ENCODE measurements at places on chromosomes 3 and 15.
A peak's percentile ranks its signal among the peaks of the same experiment; 100 is the strongest.

GRCh38 chr3:71063773-71064290, 519.7 kb downstream of the FOXP1 start:
- DNase-seq = peak; percentile 58

DNA sequence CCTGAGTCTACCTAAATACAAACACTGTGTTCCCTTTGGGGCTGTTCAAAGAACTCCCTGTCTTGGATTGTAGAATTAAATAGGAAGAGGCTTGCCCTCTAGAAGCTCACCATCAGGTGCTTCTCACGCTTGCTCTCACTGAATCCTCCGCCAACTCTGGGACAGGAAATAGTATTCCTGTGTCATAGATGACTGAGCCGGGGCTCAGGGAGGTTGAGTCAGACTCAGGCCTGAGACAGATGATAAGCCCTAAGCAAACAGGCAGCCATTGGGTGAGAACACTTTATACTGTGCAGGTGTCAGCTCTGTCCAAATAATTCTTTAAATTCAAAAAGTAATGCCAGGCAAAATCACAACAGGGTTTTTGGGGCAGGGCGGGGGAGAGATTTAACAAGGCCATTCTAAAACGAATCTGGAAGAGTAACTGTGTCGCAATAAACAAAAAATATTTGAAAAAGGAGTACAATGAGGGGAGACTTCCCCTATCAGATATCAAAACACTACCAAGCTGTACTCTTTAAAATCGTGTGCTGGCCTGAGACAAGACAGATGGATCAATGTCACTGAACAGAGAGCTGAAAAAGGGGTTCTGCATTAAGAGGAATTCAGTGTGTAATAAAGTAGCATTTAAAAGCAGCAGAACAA, 59.0 kb downstream of the EPHB3 start:
- DNase-seq = peak; percentile 13

- DNase-seq = no peak
Observed at GRCh38 chr3:100702082-100702979, 7.0 kb upstream of the TFG start.

- DNase-seq = no peak
Observed at GRCh38 chr15:91023720-91024119, 1.3 kb upstream of the VPS33B start.

- no peak for DNase-seq
Observed at GRCh38 chr15:40278026-40278425, 4.8 kb downstream of the ANKRD63 start.

DNA sequence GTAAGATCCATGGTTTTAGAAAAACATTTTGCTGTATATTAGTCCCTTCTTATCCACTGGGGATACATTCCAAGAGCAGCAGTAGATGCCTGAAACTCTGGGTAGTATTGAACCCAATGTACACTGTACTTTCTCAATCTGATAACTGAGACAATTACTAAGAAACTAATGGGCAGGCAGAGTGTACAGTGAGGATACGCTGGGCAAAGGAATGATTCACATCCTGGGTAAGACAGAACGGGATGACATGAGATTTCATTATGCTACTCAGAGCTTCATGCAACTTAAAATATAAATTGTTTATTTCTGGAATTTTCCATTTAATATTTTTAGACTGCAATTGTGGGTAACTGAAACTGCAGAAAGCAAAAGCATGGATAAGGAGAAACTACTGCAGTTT, 46.2 kb upstream of the TEX55 start:
- DNase-seq = no peak

DNA sequence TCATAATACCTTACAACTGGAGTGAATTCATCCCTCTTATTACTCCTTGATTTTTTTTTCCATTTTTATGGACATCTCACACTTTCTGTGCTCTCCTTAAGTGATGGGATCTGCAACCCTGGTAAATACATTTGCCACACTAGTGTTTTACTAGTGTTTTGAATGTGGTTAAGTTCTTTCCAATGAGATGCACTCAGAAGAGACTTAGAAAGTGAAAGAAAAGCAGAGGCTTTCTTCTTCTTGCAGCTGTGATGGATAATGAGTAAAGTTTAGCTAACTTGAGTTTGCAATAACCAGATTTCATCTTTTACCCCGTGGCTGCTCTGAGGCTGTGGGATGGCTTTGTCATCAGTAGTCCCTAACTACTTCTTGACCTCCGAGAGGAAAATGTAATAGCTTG, 1248.4 kb downstream of the NSUN3 start:
- DNase-seq = no peak

DNA sequence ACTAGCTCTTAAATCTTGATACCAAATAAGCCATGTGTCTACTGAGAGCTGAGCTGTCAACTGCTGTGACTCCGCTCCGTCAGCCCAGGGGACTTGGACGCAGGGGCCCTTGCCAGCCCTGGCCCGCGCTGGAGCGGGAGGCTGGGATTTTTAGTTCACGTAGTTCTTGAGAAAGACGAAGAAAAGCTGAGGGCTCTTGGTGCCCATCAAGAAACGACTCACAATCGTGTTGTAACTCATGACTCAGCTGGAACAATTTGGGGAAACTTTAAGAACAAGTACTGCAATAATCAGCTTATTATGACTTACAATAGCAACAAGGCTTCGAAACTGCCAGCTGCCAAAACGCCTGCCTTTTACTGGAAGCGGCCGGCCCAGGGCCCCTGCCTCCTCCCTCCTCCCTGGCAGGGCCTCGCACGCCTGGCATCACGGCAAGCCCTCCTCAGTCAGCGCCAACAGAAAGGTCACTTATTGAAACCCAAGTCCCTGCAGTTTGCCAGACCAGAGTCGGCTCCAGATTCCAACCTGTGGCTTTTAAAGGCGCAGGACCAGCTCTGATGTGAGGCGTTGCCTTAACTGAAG, 60.3 kb downstream of the RGMA start:
- peak; percentile 81 for DNase-seq

DNA sequence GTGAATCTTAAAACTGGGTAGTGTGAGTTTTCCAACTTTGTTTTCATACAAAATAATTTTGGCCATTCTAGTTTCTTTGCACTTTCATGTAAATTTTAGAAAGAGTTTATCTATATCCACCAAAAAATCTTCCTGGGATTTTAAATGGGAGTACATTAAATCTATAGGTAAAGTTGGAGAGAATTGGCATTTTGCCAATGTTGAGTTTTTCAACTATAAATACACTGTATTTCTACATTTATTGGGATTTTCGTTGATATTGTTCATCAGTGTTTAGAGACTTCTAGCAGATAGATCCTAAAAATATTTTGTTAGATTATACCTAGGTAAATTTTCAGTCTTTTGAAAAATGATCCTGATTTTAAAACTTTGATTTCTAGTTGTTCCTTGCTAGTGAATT, 83.1 kb upstream of the CCDC54 start:
- DNase-seq = no peak

- no peak for DNase-seq
Observed at GRCh38 chr3:71803248-71803647, 18.3 kb upstream of the PROK2 start.

GRCh38 chr3:100252001-100252400, 8.8 kb upstream of the TBC1D23 start:
- DNase-seq = no peak

- DNase-seq = peak; percentile 84
Observed at GRCh38 chr3:18124501-18124900, 300.6 kb downstream of the SATB1 start.

DNA sequence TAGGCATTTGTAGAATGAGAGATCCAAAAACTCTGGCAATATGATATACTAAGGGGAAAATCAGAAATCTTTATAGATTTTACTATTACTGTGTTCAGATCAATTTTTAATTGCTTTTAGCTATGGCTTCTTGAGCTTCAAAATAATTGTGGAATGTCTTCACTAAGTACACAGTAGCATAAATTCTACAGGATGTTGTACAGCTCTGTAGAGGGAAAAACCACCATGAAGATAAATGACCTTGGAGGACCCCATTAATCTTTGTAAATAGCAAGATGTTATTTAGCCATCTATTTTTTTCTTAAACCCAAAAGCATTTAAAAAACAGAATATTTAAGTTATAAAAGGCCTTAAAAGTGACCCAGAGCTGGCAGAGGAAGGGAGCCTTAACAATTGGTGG, 43.9 kb upstream of the FNDC3B start:
- DNase-seq = no peak

DNA sequence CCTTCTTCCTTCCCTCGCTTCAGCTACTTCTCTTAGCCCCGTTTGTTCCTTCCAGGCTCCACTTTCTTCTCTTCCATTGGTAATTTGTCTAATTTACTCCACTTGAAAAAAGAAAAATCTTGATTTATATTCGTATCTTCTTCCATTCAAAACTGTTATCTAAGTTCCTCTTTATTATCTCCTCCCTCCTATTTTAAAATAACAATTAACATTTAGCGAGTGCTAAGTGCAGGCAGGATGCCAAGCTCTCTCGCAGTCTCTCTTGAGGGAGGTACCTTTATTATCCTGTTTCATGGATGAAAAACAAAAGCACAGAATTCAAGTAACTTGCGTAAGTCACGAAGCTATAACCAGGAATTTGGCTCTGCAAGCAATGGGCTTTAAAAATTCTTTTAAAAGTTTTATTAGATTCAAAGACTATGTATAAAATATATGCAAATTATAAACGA, 418.9 kb upstream of the NAALADL2 start:
- peak; percentile 79 for DNase-seq

DNA sequence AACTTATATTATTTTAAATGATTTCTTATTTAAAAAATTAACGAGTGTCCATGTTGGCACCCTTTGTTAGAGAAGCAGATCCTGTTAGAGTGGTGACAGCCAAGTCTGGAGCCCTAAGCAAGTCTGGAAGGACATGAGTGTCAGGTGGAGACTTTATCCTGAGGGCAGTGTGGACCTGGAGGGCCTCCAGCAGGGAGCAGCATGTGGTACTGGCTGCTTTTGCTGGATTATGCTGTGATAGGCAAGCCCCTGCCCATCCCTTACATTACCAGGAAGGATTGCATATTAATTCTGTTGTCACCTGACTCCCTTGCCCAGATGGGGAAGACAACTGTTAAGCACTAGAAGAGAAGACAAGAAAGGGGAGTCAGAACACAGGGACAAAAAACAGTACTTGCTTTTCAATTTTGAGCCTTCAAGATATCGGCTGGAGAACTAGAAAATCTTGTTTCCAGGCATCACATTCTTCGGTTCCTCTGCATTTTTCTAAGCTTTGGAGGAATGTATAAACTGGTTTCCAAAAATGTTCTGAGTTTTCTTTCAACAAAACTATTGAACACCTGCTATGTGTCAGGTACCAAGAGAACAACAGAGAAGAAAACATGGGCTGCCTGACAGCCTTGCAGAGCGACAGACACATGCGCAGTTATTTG, 22.7 kb downstream of the ZNF860 start:
- DNase-seq = no peak

DNA sequence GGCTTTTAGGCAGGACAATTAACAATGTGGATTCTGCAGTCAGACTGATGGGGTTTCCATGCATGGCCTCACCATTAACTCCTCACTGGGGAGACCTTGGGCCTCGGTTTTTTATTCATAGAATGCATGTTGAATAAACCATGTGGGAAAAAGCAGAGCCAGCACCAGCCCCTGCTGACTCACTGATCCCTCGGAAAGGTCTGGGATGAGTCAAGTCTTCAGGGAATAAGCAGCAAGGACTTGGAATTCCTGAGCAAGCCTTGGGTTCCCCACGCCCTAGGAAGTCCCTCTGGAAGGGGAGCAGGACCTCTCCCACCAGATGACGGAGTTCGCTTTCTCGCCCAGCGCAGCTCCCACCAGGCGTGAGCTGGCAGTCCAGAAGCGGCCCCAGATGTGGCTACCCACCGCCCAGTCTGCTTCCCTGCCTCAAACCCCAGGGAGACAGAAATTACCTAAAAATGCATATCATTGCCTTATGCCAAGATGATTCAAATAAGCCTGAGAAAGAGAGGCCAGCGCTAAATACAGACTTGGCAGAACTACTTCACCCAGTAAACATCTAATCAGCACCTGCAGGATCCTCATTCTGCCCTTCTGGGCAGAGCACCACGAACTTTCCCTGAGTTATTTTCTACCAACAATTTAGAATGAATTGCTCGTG, 45.4 kb downstream of the BTD start:
- DNase-seq = peak; percentile 96

GRCh38 chr15:68775671-68776476, 44.8 kb downstream of the ANP32A start:
- DNase-seq = peak; percentile 43

- DNase-seq = no peak
Observed at GRCh38 chr15:100899601-100900000, 19.6 kb upstream of the LRRK1 start.

DNA sequence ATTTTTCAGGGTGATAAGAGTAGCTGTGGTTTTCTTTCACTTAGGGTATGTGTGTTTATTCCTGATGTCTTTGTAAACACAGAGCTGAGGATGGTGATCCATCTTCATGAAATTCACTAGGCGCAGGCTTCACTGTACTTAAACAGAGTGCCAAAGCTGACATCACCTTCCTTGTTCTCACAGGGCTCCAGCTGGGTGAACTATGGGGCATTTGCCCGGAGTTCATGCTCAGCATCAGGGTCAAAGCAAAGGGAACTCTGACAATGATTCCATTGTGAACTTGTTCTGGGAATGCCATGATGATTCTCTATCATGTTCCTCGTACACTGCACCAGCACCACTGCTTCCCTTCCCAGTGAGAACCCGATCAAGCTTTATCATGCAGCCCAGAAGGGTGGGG, 184.8 kb upstream of the P2RY1 start:
- no peak for DNase-seq

GRCh38 chr3:12644331-12644937, 19.5 kb downstream of the RAF1 start:
- peak; percentile 78 for DNase-seq

GRCh38 chr3:172750069-172750367, 508 bp upstream of the ECT2 start:
- no peak for DNase-seq

- DNase-seq = no peak
Observed at GRCh38 chr3:141380279-141380678, 12.0 kb downstream of the ZBTB38 start.

GRCh38 chr3:23183731-23184130, 19.4 kb upstream of the UBE2E2 start:
- peak; percentile 84 for DNase-seq

DNA sequence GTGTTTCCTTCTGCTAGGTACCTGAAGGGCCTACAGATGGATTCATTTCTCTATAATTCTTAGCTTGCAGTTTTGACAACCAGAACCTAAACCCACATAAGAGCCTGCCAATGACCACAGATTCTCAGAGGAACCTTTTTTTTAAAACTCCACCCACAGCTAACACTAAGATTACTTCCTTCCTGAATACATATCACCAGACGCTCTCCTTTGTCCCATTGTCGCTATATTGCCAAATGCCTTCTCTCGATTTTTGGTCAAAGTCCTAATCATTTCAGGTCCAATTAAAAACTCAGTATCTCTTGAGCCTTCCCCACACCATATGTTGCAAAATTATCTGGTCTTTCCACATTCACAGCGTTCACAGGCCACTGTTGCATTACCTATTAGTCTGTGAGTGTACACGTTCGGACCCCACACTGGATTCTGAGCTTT, 12.4 kb downstream of the ZNF710 start:
- no peak for DNase-seq

DNA sequence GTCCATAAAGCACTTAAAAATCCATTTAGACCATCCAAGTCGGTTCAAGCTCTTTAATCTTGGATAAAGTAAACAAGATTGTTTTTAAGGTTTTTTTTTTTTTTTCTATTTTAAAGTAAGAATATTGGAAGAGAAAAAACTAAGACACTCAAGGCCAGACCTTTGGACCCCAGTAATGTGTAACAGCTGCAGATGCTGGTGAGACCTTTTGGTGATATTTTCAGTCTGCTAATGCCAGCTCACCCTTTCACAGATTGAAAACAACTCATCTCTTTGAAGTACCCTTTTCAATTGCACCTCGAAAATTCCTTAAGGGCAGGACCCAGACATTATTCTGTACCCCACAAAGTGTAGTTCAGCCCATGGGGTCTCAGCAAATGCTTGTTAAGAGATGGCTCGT, 260.7 kb upstream of the CTNNB1 start:
- no peak for DNase-seq

Measured in choroid plexus epithelial cell (primary cell).